ENCODE measurements at places on chromosomes 7 and 10. TPM values are rescaled to one million over a fixed set of nuclear protein-coding genes. Genes with fewer than 3 reads are reported as not detected.

The HACD1 gene
- total RNA-seq: 2.9 TPM

The NPY gene
- not detected for total RNA-seq

The TAC1 gene
- total RNA-seq: not detected

The NME8 gene
- total RNA-seq: not detected

The LBX1 gene
- total RNA-seq: not detected

The ASB4 gene
- total RNA-seq: 0.40 TPM

The HMX3 gene
- total RNA-seq: 0.20 TPM

DNA sequence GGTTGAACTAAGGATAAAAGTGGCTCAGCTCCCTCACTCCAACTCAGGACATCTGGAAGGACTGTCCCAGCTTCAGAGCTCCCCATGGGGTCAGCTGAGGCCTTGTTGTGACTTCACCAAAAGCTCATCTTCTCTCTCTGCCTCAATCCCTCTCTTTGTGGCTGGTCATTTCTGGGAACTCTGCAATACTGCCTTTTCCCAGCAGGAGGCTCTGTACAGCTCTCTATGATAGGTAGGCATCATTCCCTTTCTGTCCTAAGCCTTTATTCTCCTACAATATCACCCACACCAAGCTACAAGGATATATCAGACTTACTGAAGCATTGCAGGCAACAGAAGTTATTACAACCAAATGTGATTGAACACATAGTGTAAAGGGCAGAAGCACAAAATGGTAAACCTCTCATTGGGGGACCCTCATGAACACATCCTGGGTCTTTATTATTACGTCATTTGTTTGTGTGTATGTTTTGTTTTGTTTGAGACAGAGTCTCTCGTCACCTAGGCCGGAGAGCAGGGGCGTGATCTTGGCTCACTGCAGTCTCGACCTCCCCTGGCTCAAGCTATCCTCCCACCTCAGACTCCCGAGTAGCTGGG is 36.7 kb upstream of the PRPS1L1 start:
- no peak for DNase-seq

DNA sequence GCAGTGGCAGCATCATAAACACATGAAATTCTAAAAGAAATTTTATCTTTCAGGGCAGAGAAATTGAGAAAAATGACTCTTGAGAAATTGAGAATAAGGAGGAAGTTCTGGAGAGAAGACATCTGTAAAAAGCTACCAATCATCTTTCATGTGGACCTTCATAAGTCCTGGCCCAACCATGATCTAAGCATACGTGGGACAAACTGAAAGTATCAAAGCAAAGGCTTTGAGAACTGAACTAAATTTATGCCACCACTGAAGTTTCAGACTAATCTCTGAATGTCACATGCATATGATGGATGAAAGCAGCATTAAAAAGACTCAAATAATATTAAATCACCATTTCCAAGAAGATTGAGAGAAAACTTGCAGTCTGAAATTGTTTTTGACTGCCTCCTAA is 1502.8 kb upstream of the LRRTM3 start:
- no peak for DNase-seq

GRCh38 chr7:50216626-50217025 is 87.9 kb upstream of the IKZF1 start:
- DNase-seq: no peak

DNA sequence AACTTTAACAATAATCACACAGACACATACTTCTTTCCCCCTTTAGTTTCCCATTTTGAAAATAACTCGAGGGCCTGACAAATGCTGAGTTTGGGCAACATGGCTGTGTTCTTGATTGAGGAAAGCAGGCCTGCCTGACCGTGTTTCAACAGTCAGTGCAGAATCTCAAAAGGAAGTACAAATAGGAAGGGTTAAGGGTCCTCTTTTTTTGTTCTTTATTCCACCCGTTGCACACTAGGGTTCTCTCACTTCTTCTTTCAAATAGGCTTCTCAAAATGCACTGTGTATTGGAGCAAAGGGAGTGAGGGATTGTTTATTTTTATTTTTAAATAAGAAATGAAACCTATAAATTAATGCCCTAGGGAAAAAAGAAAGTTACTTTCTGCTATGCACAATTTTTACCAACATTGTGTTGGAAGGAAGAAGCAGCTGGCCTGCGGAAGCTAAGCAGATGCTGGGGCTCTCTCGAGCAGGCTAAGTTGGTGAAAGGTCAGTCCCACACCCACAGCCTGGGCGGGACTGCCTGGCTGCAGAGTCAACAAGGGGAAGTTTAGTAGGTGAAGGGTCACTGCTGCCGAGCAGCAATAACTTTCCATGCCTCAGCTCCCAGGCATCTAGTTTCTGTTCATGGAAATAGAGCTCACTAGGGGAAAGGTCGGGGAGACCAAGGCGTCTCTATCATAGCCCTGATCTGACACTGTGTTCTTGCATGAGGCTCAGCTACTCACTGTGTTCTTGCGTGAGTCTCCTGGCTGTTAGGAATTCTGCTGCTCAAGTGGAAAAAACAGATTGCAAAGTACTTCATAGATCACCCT is 12.2 kb upstream of the PDK4 start:
- DNase-seq: peak; percentile 94

DNA sequence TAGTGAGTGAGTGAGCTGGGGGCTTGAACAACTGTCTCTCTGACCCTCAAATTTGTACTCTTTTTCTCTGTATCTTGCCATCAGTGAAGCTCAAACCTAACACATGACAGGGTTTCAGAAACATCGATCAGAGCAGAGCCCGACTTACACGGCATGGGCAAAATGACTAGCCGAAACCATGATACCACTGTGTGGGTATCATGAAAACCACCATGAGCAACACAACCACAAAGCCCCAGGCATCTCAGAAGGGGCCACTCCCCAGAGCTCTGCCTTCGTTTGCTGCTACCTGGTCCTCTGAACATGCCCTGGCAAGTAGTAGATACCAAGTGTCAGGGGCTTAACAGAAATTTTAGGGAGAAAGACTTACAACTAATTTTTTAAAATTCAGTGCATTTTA is 308.5 kb downstream of the WDR11 start:
- no peak for DNase-seq

- no peak for DNase-seq
Measured at GRCh38 chr7:35624299-35625186, 70.4 kb downstream of the HERPUD2 start.

DNA sequence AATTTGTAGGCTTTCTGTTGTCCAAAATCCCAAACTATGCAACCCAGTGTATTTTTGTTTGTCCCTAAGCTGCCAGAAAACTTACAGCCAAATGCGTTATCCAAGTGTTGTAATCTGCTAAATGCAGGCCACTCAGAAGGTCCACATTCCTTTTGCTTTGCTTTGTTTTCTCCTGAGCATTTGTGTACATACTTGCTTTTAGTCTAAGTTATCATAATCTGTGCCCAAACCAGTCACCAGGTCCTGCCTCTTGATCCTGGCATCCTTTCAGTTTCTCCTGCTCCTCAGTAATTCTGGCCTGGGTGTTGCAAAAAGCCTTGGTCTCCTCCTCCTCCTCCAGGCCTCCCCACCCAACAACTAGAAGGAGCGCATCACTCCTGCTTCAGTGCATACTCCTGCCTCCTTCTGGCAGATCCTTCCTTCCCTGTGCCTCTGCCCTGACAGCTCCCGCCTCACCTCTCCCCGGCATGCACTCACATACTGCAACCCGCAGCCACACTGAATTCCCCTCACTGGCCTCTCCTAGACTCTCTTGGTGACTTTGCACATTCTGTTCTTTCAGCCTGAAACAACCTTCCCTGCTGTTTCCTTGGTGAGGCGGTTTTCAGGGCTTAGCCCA is 2.3 kb downstream of the DENND2A start:
- no peak for DNase-seq

DNA sequence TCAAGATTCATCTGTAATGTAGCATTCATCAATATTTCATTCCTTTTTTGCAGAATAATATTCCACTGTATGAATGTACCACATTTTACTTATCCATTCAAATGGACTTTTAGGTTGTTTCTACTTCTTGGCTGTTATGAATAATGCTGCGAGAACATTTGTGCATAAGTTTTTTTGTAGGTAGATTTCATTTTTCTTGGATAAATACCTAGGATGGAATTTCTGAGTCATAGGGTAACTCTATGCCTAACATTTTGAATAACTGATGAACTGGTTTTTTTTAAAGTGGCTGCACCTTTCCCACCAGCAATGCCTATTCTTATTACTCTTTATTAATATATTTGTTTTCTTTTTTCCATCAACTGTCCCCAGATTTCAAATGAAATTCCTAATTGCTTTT is 9.1 kb upstream of the XPNPEP1 start:
- no peak for DNase-seq

DNA sequence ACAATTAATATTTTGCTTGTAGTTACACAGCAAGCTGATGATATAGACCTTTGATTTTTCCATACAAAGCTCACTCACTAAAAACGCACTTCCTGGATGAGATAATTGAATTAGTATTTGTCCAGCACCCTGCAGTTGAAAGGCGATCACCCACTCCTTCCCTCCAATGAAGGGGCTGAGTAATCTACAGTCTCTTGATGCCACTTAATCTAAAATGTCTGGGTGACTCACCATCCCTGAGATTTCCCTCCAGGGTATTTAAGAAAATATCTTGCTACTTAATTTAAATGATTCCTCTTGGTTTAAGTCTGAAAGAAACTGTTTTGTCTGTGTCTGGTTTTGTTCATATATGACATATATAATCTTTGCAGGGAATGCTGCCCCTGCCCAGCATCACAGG is 515.3 kb downstream of the GRID1 start:
- no peak for DNase-seq

DNA sequence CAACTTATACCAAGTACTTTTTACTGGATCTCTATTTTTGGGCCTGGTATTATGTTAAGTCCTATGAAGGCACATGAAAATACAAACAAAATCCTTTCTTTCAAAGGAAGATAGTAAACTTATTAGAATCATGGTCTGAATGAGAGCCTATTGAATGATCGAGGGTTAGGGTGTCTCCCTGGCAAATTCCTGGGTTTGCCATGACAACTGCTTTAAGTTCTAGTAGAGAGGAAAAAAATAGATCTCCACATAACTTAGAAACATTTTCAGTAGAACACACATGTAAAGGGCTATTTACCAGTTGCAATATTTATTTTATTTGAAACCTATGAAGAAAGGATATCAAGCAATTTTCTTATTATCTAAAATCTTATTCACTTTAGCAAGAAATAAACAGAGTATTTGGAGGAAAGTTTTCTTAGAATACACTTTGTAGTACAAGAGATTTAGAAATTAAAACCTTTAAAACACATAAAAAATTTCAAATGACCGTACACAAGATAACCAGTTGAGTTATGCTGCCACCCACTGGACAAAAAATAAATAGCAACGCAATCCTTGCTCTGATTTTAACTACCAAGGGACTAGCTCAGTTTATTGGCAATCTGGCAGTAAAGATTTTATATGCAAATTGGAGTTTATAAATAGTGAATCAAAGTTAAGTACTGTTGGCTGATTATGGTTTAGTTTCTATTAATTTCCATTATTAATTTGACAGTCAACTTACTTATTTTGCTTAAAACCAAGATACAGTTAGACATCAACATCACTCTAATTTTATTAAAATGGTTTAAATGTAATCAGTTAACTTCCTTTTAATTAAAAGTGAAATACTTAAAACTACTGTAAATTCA is 33.9 kb downstream of the CACUL1 start:
- DNase-seq: no peak

GRCh38 chr10:5013385-5013784 is 9.7 kb upstream of the AKR1C2 start:
- no peak for DNase-seq

GRCh38 chr7:100189061-100189460 is 11.3 kb downstream of the STAG3 start:
- DNase-seq: no peak

- DNase-seq: peak; percentile 51
Measured at GRCh38 chr7:38796626-38797501, 112.1 kb downstream of the VPS41 start.

DNA sequence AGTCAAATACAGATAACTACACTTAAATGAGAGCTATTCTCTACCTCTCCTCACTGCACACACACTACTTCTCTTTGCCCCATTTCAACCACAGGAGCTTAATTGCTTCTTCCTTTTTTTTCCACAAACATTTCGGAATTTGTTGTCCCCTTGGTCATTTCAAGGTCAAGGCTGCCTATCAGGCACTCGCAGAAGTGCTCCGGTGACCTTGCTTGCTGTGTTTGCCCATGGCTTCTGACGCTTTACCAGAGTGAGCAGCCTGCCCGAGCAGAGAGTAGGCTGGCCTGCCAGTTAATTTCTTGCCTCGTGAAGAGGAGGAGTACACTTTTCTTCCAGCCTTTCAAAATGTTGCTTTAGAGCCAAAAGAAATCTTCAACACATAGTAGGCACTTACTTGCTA is 297.1 kb upstream of the LRGUK start:
- no peak for DNase-seq

DNA sequence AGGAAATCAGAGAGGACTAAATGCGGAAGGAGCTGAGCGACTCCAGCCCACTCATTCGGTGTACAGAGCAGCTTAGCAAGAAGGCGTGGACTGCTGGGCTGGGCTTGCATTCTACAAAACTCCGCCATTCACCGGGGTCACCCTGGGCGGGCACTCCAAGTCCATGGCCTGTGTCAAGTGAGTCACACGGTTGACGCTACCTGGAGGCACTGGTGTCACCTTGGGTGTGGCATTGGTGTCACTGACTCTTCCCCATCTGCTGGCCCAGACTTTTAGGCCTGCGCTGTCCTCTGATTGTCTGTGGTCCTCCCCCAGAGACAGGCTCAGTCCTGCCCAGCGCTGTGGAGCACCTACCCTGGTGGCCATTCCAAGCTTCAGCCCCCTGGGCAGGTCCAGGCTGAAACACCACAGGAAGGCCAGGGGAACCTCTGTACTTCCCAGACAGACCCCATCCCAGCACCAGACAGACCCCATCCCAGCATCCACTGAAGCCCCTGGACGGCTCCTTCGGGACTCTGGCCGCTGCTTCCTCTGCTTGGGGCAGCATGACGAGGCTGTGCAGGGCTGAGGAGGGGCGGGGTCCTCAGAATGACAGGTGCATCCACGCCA is 30.6 kb upstream of the CNPY1 start:
- DNase-seq: no peak

GRCh38 chr10:11509036-11509435 is 102.4 kb downstream of the USP6NL start:
- no peak for DNase-seq
